ENCODE measurements at places on chromosomes 11 and 22. TPM values are rescaled to one million over a fixed set of nuclear protein-coding genes. Genes with fewer than 3 reads are reported as not detected.

Gene OR52N4
- 0.62 TPM for total RNA-seq

DNA sequence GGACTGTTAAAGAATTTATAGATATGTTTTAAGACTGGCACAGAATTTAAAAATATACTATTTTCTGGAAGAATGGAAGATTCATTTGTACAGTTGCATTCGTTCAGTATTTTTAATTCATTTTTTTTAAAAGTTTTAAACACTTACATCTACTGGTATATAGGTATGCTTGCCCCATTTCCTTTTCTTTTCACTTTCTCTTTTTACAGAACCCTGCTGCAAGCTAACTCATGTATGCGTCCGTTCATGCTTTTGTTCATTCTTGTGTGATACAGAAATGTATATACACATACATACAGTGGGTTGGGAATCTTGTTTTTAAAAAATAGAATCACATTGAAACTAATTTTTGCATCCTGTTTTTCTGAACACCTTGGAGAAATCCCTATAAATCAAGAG lies 31.0 kb downstream of the PACS1 start:
- peaks cover 70% of the 10 kb centered on the region for H3K4me1 ChIP-seq
- peak overlapping the region; percentile 66 for H3K4me3 ChIP-seq
- H3K27ac ChIP-seq, result peak overlapping the region; percentile 90
- no peak for DNase-seq
- H3K27me3 ChIP-seq, result no peaks in the 10 kb centered on the region

GRCh38 chr11:124176925-124177715 lies 6.0 kb upstream of the OR10D3 start:
- H3K4me1 ChIP-seq, result no peaks in the 10 kb centered on the region
- H3K4me3 ChIP-seq, result no peak overlapping the region
- H3K27ac ChIP-seq, result no peak overlapping the region

GRCh38 chr11:1832211-1832919 lies 2.4 kb upstream of the SYT8 start:
- H3K4me3 ChIP-seq, result no peak overlapping the region
- no peaks in the 10 kb centered on the region for H3K4me1 ChIP-seq
- H3K36me3 ChIP-seq, result no peaks in the 10 kb centered on the region
- no peak overlapping the region for H3K27ac ChIP-seq
- H3K27me3 ChIP-seq, result peaks cover 5% of the 10 kb centered on the region

GRCh38 chr11:87840786-87841185 lies 334.5 kb downstream of the RAB38 start:
- no peaks in the 10 kb centered on the region for H3K27me3 ChIP-seq
- H3K4me1 ChIP-seq, result no peaks in the 10 kb centered on the region
- no peak overlapping the region for H3K27ac ChIP-seq
- H3K36me3 ChIP-seq, result no peaks in the 10 kb centered on the region
- DNase-seq, result no peak

- H3K27ac ChIP-seq, result no peak overlapping the region
- H3K27me3 ChIP-seq, result no peaks in the 10 kb centered on the region
- H3K36me3 ChIP-seq, result no peaks in the 10 kb centered on the region
- no peak for DNase-seq
Observed at GRCh38 chr11:6962673-6963072, 36.4 kb downstream of the ZNF215 start.

DNA sequence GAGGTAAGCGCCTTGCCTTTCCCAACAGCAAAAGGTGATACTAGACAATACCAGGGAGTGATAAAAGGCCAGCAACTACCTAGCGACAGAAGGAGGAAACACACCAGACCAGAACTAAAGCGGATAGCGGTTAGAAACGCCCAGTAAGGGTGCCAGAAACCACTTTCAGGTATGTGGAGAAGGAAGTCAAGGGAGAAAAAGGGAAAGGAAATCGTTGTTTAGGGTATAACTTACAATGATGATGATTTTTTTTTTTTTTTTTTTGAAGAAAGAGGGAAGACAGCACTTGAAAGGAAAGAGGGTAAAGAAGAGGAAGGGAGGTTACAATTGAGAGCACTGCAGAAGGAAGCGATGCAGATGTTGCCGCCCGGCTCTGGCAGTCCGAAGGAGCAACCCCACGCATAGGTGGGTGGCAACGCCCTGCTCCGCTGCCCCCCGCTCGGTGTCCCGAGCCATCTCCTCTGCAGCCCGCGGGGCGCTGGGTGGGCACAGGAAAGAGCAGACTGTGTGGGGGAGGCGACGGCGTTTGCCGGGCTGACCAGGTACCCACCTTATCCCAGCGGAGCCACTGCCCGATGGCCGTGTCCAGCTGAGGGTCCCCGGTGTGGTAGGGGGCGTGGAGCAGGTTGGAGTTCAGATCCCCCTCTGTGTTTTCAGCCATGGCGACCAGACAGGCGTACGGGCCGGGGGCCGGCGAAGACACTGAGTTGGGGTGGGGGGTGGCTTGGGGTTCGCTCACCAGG lies 561 bp downstream of the PGM2L1 start:
- DNase-seq, result peak; percentile 44
- H3K4me1 ChIP-seq, result peaks cover 41% of the 10 kb centered on the region
- H3K36me3 ChIP-seq, result no peaks in the 10 kb centered on the region
- peak overlapping the region; percentile 69 for H3K27ac ChIP-seq
- H3K27me3 ChIP-seq, result no peaks in the 10 kb centered on the region

Gene ELFN2
- 0.39 TPM for total RNA-seq

DNA sequence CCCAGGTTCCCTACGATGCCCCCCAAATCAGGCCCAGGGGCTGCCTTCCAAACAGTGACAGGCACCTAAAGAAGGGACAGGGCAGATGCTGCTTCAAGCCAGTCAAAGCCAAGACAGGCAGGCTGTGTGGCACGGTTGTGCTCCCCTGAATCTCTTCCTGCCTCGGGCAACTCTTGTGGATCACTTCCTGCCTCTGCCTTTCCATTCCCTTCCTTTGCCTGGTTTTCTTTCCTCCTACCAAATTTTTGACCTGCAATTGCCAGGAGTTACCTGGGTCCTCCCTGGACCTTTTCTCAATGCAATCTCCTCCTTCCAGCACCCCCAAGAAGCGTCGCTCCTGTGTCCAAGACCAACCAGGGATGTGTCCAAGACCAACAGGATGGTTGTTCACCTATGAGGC lies 5.5 kb downstream of the C11orf16 start:
- H3K4me1 ChIP-seq, result no peaks in the 10 kb centered on the region
- H3K4me3 ChIP-seq, result no peak overlapping the region
- DNase-seq, result no peak

Gene PACSIN2
- total RNA-seq, result 35.9 TPM

Gene VSIG2
- 0.34 TPM for total RNA-seq

Gene NAALADL1
- 13.8 TPM for total RNA-seq

DNA sequence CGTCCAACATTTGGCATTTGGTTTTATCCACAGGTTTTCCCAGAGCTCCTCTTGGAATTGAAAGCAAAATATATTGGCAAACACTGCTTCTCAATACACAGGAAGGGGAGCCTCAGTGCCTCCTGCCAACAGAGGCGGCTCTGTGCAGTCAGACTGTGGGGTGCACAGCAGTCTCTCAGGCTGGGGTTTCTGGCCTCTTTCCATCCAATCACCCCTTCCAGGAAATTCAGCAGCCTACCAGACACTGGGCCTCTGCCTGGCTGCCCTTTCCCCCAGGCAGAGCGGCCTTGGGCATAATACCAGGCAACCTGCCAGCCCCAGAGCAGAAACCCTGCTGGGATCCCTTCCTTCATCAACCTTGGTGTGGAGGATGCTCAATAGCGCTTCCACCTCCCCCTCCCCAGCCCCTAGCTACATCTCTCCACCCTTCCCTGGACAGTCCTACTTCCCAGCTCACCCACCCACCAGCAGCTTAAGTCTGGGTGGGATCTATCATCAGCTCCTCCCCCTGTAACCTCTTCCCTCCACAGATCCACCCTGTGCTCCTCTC lies 17.8 kb upstream of the RAPSN start:
- H3K36me3 ChIP-seq, result peaks cover 36% of the 10 kb centered on the region
- peak overlapping the region; percentile 33 for H3K27ac ChIP-seq
- no peak overlapping the region for H3K4me3 ChIP-seq
- H3K4me1 ChIP-seq, result peaks cover 5% of the 10 kb centered on the region
- no peak for DNase-seq
- H3K27me3 ChIP-seq, result no peaks in the 10 kb centered on the region

Gene C22orf31
- total RNA-seq, result not detected

DNA sequence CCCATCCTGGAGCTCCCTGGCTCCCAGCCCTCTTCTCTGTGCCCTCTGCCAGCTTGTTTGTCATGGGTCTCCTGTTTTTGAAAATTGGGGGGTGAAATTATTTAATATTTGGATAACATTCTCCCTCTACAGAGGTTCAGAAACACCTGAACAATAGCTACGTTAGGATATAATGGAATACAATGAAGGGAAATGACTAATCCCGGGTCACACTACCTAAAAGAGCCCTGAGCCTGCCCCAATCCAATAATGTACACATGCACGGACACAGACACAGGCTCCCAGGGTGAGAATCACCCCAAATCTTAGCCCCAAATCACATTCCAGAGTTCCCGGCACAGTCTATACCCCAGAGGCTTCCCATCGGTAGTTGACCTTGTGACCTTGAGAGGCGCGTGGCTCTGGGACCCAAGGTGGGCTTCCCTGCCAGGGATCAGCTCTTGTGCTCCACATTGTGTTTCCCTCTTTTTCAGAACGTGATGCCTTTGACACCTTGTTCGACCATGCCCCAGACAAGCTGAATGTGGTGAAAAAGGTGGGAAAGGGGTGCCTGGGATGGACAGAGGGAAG lies 135.5 kb downstream of the PARVA start:
- no peaks in the 10 kb centered on the region for H3K36me3 ChIP-seq
- peaks cover 2% of the 10 kb centered on the region for H3K27me3 ChIP-seq
- no peak for DNase-seq
- no peak overlapping the region for H3K27ac ChIP-seq
- no peaks in the 10 kb centered on the region for H3K4me1 ChIP-seq
- H3K4me3 ChIP-seq, result no peak overlapping the region

DNA sequence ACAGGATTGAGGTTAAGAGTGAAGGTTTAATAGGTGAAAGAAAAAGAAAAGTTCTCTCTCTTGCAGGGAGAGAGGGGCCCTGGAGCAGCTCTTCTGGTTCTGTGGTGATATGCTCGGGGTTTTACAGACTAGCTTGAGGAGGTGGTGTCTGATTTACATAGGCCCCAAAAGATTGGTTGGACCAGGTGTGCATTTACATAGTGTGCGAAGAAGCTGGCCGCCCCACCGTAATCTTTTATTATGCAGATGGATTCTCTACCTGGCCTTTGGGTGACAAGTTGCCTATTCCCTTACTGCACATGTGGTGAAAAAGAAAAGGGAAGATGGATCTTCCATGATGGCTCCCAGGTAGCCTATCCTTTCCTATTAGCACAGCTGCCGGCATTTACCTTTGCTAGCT lies 219.9 kb upstream of the GRIA4 start:
- H3K4me1 ChIP-seq, result no peaks in the 10 kb centered on the region
- H3K36me3 ChIP-seq, result no peaks in the 10 kb centered on the region
- H3K27me3 ChIP-seq, result no peaks in the 10 kb centered on the region
- no peak overlapping the region for H3K27ac ChIP-seq
- H3K4me3 ChIP-seq, result no peak overlapping the region

Gene SLC17A6
- not detected for total RNA-seq

- H3K27ac ChIP-seq, result no peak overlapping the region
- H3K4me3 ChIP-seq, result peak overlapping the region; percentile 84
Observed at GRCh38 chr11:65113839-65114238, 2.2 kb downstream of the TM7SF2 start.

DNA sequence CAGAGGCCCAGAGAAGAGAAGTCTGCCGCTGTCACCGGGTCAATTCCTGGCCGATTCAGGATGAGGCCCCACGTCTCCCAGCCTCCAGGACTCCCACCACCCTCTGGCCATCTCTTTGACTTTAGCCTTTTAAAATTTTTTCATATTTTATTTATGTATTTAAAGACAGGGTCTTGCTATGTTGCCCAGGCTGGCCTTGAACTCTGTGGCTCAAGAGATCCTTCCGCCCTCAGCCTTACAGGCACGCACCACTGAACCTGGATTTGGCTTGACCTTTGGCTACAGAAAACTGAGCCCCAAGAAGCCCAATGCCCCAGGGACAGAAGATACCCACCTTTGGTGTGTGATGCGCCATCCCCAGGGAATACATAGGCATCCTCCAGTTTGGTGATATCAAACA lies 3.9 kb downstream of the POLR3H start:
- H3K4me3 ChIP-seq, result no peak overlapping the region
- H3K27me3 ChIP-seq, result no peaks in the 10 kb centered on the region
- no peak for DNase-seq
- peaks cover 9% of the 10 kb centered on the region for H3K36me3 ChIP-seq
- peaks cover 45% of the 10 kb centered on the region for H3K4me1 ChIP-seq
- H3K27ac ChIP-seq, result no peak overlapping the region

Gene SCN3B
- not detected for total RNA-seq

- H3K27me3 ChIP-seq, result no peaks in the 10 kb centered on the region
- H3K36me3 ChIP-seq, result peaks cover 2% of the 10 kb centered on the region
- no peak for DNase-seq
- H3K27ac ChIP-seq, result peak overlapping the region; percentile 84
Observed at GRCh38 chr11:117010808-117011540, 87.3 kb downstream of the SIK3 start.

DNA sequence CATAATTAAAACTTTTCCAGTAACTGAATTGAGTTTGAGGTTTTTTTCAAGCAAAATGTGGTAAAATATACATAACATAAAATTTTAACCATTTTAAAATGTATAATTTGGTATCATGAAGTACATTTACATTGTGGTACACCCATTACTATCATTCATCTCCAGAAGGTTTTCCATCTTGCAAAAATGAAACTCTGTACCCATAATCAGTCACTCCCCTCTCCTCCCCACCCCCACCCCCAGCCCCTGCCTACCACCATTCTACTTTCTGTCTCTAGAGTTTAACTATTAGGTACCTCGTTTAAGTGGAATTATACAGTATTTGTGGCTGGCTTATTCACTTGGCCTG lies 63.7 kb downstream of the MICAL2 start:
- peak; percentile 56 for DNase-seq
- peak overlapping the region; percentile 93 for H3K27ac ChIP-seq
- no peaks in the 10 kb centered on the region for H3K27me3 ChIP-seq
- peaks cover 29% of the 10 kb centered on the region for H3K36me3 ChIP-seq
- H3K4me1 ChIP-seq, result peaks cover 64% of the 10 kb centered on the region

GRCh38 chr22:29369460-29369859 lies 18.9 kb downstream of the AP1B1 start:
- H3K4me3 ChIP-seq, result no peak overlapping the region
- peaks cover 8% of the 10 kb centered on the region for H3K4me1 ChIP-seq
- DNase-seq, result no peak
- H3K36me3 ChIP-seq, result peaks cover 17% of the 10 kb centered on the region
- H3K27ac ChIP-seq, result no peak overlapping the region
- no peaks in the 10 kb centered on the region for H3K27me3 ChIP-seq

DNA sequence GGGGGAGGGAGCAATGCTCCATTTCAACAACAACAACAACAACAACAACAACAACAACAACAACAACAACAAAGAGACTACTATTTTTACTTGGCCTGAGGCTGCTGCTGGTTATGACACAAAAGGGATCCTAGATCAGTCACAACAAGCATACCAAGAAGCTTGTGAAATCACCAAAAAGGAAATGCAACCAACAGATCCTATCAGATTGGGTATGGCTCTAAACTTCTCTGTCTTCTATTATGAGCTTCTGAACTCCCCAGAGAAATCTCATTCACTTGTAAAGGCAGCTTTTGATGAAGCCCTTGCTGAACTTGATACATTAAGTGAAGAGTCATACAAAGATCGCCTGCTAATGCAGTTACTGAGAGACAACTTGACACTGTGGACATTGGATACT lies 10.5 kb upstream of the MS4A2 start:
- no peaks in the 10 kb centered on the region for H3K4me1 ChIP-seq
- no peak overlapping the region for H3K27ac ChIP-seq
- no peaks in the 10 kb centered on the region for H3K36me3 ChIP-seq
- H3K4me3 ChIP-seq, result no peak overlapping the region
- no peak for DNase-seq

Data from activated CD4-positive, alpha-beta memory T cell treated with anti-CD3 and anti-CD28 coated beads for 36 hours (primary cell).